ENCODE measurements at places on chromosomes 5 and 9. TPM values are rescaled to one million over a fixed set of nuclear protein-coding genes. Genes with fewer than 3 reads are reported as not detected.
A peak's percentile ranks its signal among the peaks of the same experiment; 100 is the strongest.

DNA sequence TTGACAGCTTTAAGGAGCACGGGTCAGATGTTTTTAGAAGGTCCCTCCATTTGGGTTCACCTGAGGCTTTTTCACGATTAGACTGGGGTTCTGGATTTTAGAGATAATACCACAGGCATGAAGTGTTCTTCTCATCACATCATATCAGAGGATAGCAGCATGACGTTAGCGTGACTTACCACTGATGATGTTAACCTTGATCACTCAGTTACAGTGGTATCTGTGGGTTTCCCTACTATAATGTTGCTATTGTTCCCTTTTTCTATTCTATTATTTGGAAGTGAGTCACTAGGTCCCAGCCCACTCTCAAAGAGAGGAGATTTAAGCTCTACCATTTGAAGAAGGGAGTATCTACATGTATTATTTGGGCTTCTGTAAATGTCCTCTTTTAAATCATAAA is 300.0 kb downstream of the MAST4 start:
- no peak overlapping the region for H3K4me3 ChIP-seq
- no peak overlapping the region for H3K27ac ChIP-seq
- H3K4me1 ChIP-seq: no peaks in the 10 kb centered on the region
- H3K36me3 ChIP-seq: no peaks in the 10 kb centered on the region
- peak; percentile 41 for DNase-seq

DNA sequence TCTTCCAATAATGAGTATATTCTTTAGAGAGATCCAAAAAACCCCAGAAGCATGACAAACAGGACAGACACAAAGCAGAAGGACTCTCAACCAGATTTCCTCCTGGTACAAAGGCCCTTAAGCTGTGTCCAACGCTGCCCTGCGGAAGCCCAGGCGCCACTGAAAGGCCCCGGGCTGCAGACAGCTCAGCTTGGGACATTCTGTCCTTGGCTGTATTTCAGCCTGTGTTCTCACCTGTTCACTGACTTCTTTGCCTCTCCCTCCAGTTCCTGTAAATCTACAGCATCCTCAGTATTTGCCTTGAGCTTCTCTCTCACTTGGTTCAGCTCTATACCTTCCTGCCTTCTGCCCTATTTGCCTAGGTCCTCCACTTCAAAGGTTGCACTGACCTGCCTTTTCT is 96.5 kb downstream of the SH3TC2 start:
- no peak overlapping the region for H3K27ac ChIP-seq
- DNase-seq: no peak
- no peak overlapping the region for H3K4me3 ChIP-seq
- no peaks in the 10 kb centered on the region for H3K36me3 ChIP-seq
- peaks cover 18% of the 10 kb centered on the region for H3K4me1 ChIP-seq
- H3K27me3 ChIP-seq: no peaks in the 10 kb centered on the region

DNA sequence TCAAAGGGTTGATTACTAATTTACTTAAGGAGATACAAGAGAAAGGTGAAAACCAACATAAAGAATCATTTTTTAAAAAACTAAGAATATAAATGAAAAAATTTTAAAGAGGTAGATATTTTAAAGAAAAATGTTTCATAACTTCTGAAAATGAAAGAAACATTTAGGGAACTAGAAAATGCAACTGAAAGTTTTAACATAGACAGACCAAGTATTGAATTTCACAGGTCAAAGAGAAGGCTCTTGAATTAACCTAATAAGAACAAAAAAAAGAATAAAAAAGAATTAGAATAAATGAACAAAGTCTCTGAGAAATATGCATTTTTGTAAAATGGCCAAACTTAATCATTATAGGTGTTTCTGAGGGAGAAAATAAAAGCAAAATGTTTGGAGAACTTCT is 16.1 kb upstream of the FAM174A start:
- H3K4me1 ChIP-seq: no peaks in the 10 kb centered on the region
- no peak overlapping the region for H3K4me3 ChIP-seq
- H3K27me3 ChIP-seq: no peaks in the 10 kb centered on the region
- no peaks in the 10 kb centered on the region for H3K36me3 ChIP-seq
- DNase-seq: no peak

The SHISAL2B gene
- not detected for polyA plus RNA-seq

DNA sequence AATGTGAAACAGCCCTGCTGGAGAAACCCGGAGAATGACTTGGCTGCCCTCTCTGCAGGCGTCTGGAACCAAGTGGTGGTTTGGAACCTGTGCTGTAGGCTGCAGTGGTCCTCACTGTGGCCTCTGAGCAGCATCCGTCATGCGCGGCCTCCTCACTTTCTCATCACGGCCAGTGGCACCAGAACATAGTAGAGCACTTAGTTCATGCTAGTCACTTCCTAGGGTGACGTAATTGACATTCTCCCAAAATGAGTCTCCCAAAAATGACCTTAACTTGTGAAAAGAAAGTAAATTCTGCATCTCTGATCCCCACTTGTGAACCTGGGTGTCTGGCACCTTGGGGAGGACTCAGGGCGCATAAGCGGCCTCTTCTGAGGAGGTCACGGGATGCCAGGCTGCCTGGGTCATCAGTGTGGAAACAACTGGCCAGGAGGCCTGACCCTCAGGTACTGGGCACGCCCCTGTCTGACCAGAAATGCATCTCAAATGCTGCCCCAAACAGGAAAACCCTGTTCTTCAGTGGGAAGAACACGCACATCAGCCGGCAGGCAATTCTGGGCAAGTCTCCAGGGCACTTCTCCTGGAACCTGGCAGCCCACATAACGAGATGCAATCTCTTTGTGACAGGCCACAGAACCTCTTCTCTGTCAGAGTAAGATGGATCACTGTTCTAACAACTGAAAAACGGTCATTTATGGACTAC is 36.6 kb upstream of the SPTLC1 start:
- no peaks in the 10 kb centered on the region for H3K27me3 ChIP-seq
- no peak for DNase-seq
- H3K4me3 ChIP-seq: no peak overlapping the region
- H3K27ac ChIP-seq: no peak overlapping the region

GRCh38 chr9:34124099-34124498 is 2.4 kb downstream of the DCAF12 start:
- peaks cover 18% of the 10 kb centered on the region for H3K36me3 ChIP-seq
- no peaks in the 10 kb centered on the region for H3K27me3 ChIP-seq
- peaks cover 42% of the 10 kb centered on the region for H3K4me1 ChIP-seq
- peak; percentile 34 for DNase-seq
- H3K27ac ChIP-seq: peak overlapping the region; percentile 51
- peak overlapping the region; percentile 85 for H3K4me3 ChIP-seq

All from CD14-positive monocyte (primary cell).